Aorta (tissue), 5 donors: ENCODE measurements at places on chromosomes 12 and 14. TPM values are rescaled to one million over a fixed set of nuclear protein-coding genes. Genes with fewer than 3 reads are reported as not detected.

DNA sequence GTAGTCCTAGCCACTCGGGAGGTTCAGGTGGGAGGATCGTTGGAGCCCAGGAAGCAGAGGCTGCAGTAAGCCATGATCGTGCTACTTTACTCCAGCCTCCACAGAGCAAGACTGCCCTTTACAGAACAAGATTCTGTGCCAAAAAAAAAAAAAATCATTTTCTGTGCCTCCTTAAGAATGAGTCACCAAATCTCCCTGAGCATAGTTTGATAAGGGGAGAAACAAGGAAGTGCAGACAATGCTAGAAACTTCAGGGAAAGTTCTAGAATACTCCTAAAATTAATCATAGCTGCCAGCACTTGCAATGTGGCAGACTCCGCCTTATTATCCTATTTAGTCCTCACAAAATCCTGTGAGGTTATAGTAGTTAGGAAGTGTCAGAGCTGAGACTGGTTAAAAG, 74.5 kb downstream of the KCNK10 start:
- no peak overlapping the region for H3K27ac ChIP-seq
- DNase-seq, result no peak
- no peak overlapping the region for H3K4me3 ChIP-seq
- H3K27me3 ChIP-seq, result no peaks in the 10 kb centered on the region
- no peaks in the 10 kb centered on the region for H3K36me3 ChIP-seq

- no peaks in the 10 kb centered on the region for H3K4me1 ChIP-seq
- no peaks in the 10 kb centered on the region for H3K27me3 ChIP-seq
- no peak within 1 kb of the TSS for H3K27ac ChIP-seq
- peak; percentile 96 for DNase-seq
- no peaks in the 10 kb centered on the region for H3K36me3 ChIP-seq
Measured at GRCh38 chr14:96362965-96363750, at the start of the genes ATG2B and GSKIP. ATG2B (minus strand) TSS chr14:96363341; CDS start chr14:96362976, 365 bp downstream. GSKIP (plus strand) TSS chr14:96363526; CDS start chr14:96382248, 18,722 bp downstream.

OR4E2 gene
- not detected for polyA plus RNA-seq

ACRBP gene
- polyA plus RNA-seq, result not detected

DNA sequence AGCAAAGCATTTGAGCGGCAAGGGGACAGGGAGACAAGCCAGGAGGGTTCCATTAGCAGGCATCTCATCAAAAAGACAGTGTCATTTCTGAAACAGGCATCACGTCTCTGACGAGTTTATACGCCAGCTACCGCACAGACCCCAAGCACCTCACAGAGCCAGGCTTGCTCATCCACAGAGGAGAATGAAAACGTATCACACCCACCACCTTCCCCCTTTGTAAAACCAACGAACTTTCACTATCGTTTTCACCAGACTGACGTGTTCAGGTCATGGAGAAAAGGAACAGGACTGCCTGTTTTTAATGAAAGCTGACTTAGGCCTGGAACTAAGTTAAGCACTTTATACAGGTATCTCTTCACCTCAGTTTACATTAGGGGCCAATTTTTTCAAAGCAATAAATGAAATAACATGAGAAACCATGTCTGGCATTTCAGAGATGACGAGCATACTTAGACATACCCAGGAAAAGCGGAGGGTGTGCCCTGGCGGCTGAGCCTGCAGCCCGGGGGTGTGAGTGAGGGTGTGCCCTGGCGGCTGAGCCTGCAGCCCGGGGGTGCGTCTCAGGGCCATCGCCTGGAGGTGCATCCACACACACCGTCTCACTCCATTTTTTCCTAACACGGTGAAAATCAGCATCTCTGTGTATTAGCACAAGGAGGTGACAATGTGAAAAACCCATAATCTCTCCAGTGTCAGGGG, 41.9 kb downstream of the STX2 start:
- H3K36me3 ChIP-seq, result no peaks in the 10 kb centered on the region
- no peaks in the 10 kb centered on the region for H3K27me3 ChIP-seq
- H3K4me1 ChIP-seq, result no peaks in the 10 kb centered on the region
- H3K4me3 ChIP-seq, result no peak overlapping the region
- DNase-seq, result no peak
- no peak overlapping the region for H3K27ac ChIP-seq

DNA sequence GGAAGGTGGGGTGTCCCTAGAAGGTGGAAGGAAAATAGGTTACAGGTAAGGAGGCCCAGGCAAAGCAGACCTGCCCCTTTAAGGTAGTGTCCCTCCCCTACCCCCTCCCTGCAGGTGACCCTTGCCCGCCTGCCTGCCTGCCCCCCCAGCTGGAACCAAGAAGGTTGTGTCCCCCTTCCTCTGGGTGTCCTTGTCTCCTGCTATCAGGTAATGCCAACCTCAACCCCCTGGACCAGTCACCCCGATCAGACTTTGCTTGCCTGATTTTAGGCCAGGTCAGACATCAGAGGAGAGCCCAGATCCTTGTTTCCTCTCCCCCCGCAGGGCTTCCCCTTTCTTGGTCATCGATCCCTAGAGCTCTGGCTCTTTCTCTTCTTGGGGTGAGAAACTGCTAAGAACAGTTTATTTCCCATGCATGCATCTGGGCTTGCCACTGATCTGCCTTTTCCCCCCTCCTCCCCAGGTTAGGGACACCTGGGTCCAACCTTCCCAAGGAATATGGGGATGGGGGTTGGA, at the start of gene SLC39A5:
Gene SLC39A5 (plus strand): TSS at position 136 of the 516 bp plus-strand sequence. CDS start 1,224 bp downstream, outside the sequence.
- H3K4me1 ChIP-seq, result no peaks in the 10 kb centered on the region
- no peak within 1 kb of the TSS for H3K4me3 ChIP-seq
- H3K27me3 ChIP-seq, result no peaks in the 10 kb centered on the region

POLR3B gene
- polyA plus RNA-seq, result 2.4 TPM

SCN8A gene
- polyA plus RNA-seq, result 0.13 TPM

- no peak for DNase-seq
- H3K36me3 ChIP-seq, result no peaks in the 10 kb centered on the region
- H3K4me1 ChIP-seq, result no peaks in the 10 kb centered on the region
- H3K27me3 ChIP-seq, result no peaks in the 10 kb centered on the region
- H3K27ac ChIP-seq, result no peak overlapping the region
Measured at GRCh38 chr14:81946375-81946774, 412.7 kb upstream of the SEL1L start.

DNA sequence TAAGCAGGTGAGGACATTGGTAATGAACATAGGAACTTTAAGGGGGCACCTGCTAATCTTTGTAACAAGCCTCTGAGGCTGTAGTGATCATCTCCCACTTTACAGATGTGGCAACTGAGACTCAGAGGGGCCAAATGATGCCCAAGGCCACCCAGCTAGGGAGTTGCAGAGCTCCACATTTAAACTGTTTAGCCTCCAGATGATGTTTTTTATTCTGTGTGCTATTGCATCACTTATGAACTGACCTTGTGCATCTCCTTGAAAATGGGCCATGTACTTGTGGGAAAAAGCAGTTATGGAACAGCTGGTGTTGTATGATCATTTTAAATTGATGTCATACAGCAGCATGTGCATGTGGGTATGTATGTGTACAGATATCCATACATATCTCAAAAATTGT, 41.4 kb downstream of the TPCN1 start:
- H3K27me3 ChIP-seq, result no peaks in the 10 kb centered on the region

DNA sequence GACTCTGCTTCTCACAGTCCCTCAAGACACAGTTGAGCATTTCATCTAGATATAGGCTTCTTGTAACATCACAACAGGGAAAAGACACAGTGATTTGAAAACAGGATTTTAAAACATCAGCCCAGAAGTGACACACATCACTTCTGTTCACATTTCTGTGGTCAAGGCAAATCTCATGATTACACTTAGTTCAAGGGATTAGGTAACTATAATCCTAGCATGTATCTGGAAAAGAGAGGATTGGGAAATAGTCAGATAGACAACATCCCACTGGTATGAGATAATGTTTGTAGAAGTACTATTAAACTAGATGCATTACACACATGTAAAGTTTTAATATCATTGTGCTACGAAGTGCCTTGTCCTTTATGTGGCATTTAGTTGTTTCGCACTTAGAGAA, 252.6 kb upstream of the PRKD1 start:
- H3K27me3 ChIP-seq, result no peaks in the 10 kb centered on the region
- DNase-seq, result no peak
- H3K4me1 ChIP-seq, result no peaks in the 10 kb centered on the region
- H3K36me3 ChIP-seq, result no peaks in the 10 kb centered on the region
- H3K4me3 ChIP-seq, result no peak overlapping the region
- H3K27ac ChIP-seq, result no peak overlapping the region

KRT2 gene
- 0.50 TPM for polyA plus RNA-seq

DNA sequence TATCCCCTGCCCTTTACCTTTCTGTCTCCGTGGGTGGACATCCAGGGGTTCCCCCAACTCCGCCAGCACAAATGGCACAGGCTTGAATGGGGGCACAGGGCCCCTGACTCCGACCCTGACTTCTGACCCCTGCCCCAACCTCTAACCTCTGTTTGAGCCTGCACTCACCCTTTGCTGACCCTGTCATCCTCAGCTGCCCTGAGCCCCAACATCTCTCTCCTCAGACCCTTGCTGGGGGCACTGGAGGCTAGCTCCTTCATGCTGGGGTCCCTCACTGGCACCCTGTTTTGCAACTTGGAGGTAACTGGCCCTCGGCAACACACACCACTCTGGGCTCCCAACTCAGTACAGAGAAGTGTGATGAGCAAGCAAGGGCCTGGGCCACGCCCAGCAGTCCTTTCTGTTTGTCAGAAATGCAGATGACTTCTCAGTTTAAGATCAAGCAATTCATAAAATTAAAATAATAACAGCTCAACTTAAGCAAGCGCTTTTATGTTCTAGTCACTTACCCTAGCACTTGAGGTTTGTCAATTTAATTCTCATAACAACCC, 2.1 kb downstream of the IFI27 start:
- no peak overlapping the region for H3K27ac ChIP-seq
- H3K4me3 ChIP-seq, result no peak overlapping the region
- no peaks in the 10 kb centered on the region for H3K27me3 ChIP-seq
- DNase-seq, result no peak
- no peaks in the 10 kb centered on the region for H3K4me1 ChIP-seq

PRH2 gene
- 4.0 TPM for polyA plus RNA-seq

KRT3 gene
- polyA plus RNA-seq, result not detected

DNA sequence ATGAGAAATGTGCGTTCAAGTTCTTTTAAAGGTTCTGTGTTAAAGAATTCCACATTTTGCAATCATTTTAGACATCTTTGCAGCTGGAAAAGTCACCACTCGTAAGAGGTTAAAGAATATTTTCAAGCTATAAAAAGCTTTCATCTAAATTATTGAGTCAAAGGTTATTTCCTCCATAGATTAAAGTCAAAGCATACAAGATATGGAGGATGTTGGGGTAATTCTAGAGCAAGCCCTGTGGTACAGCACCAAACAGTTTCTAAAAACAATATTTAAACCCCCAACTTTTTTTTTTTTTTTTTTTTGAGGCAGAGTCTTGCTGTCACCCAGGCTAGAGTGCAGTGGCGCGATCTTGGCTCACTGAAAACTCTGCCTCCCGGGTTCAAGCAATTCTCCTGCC, 1299.8 kb upstream of the TMEM132C start:
- no peak overlapping the region for H3K27ac ChIP-seq
- no peaks in the 10 kb centered on the region for H3K4me1 ChIP-seq
- no peaks in the 10 kb centered on the region for H3K36me3 ChIP-seq
- no peak for DNase-seq

- peak; percentile 94 for DNase-seq
- H3K36me3 ChIP-seq, result no peaks in the 10 kb centered on the region
- peak overlapping the region; percentile 19 for H3K27ac ChIP-seq
- H3K4me3 ChIP-seq, result no peak overlapping the region
- H3K27me3 ChIP-seq, result no peaks in the 10 kb centered on the region
Measured at GRCh38 chr12:92745856-92746550, 43.2 kb downstream of the PLEKHG7 start.

- no peak for DNase-seq
- no peaks in the 10 kb centered on the region for H3K36me3 ChIP-seq
- H3K4me3 ChIP-seq, result no peak overlapping the region
- H3K27me3 ChIP-seq, result no peaks in the 10 kb centered on the region
- no peak overlapping the region for H3K27ac ChIP-seq
Measured at GRCh38 chr14:89243741-89244140, 173.3 kb downstream of the FOXN3 start.

DNA sequence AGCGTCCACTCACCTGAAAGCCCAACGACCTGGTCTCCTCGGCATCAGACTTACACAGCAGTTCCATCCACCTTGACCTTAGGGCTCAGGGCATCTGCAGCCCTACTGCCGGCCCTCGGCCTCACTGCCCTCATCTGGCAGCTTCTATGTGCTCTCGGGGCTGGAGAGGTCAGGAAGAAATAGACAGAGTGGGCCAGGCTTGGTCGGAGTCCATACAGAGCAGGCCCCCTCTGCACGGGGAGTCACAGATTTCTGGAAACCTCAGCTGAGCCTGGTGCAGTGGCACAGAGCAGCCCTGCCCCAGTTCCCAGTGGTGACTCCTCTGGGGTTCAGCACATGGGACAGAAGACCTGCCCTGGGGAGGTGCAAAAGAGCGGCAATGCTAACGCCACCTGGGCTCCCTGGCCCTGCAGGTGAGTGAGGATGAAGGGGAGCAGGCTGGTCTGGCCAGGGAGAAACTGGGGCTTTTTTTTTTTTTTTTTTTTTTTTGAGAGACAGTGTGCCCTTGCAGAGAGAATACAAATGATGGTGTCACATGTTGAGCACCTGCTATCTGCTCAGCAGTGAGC, 190.1 kb upstream of the PRMT8 start:
- no peak for DNase-seq
- H3K27me3 ChIP-seq, result no peaks in the 10 kb centered on the region
- no peak overlapping the region for H3K4me3 ChIP-seq
- no peaks in the 10 kb centered on the region for H3K4me1 ChIP-seq
- no peaks in the 10 kb centered on the region for H3K36me3 ChIP-seq

HOXC9 gene
- not detected for polyA plus RNA-seq

OTX2 gene
- polyA plus RNA-seq, result not detected

PTMS gene
- polyA plus RNA-seq, result 584 TPM

DNA sequence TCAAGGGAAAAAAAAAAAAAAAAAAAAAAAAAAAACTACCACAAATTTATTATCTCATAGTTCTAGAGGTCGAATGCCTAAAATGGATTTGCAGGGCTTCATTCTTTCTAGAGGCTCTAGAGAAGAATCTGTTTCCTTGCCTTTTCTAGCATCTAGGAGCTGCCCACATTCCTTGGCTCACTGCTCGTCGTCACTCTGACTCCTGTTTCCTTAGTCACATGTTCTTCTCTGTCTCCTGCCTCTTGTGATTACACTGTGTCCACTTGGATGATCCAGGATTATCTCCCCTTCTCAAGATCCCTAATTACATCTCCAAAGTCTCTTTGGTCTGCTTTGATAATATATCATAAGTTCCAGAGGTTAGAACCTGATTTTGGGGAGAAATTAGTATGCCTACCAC, 88.7 kb downstream of the HECTD1 start:
- no peaks in the 10 kb centered on the region for H3K27me3 ChIP-seq
- no peak overlapping the region for H3K27ac ChIP-seq
- no peak overlapping the region for H3K4me3 ChIP-seq

KLRC3 gene
- not detected for polyA plus RNA-seq

FOS gene
- 504 TPM for polyA plus RNA-seq

- H3K4me3 ChIP-seq, result no peak overlapping the region
- H3K27ac ChIP-seq, result no peak overlapping the region
- no peak for DNase-seq
- no peaks in the 10 kb centered on the region for H3K36me3 ChIP-seq
- H3K27me3 ChIP-seq, result no peaks in the 10 kb centered on the region
- H3K4me1 ChIP-seq, result no peaks in the 10 kb centered on the region
Measured at GRCh38 chr14:86708846-86709339, 1178.9 kb downstream of the FLRT2 start.

- H3K4me1 ChIP-seq, result no peaks in the 10 kb centered on the region
- no peak for DNase-seq
- no peak overlapping the region for H3K27ac ChIP-seq
- H3K27me3 ChIP-seq, result no peaks in the 10 kb centered on the region
Measured at GRCh38 chr14:50095895-50096294, 20.5 kb downstream of the VCPKMT start.

SLIRP gene
- polyA plus RNA-seq, result 238 TPM
